Skeletal muscle cell (primary cell): ENCODE measurements at places on chromosomes 2 and 18.

DNA sequence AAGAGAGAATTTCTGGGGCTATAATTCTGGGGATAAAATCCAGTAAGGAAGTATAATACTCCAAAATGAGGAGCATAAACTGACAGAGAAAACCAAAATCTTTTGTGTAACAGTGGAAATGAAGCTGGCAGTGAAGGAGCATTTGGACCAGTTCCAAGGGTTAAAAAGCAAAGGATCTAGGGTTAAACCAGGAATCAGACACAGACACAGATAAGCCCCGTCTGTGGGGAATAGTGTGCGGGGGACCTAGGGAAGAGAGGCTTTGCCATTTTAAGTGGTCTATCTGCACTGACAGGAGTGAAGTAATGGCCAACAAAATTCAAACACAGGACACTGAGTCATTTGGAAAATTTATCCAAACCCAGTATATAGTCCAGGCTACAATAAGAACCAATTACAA is 23.4 kb downstream of the SAP130 start:
- no peak for DNase-seq

DNA sequence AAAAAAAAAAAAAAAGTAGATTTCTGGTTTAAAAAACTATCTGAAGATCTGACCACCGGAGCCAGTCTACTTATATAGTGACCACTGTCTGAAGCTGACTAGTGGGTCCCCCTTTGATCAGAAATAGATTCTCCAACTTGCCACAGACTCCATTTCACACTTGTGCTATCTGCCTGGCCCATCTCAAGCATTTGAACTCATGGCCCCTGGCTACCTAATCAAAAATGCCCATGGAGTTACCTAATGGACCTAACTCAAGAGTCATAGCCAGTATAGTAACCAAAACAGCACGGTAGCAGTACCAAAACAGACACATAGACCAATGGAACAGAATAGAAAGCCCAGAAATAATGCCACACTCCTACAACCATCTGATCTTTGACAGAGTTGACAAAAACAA is 17.0 kb upstream of the ATL2 start:
- DNase-seq: no peak

GRCh38 chr2:98606431-98606830 is 1.9 kb downstream of the COA5 start:
- DNase-seq: no peak

DNA sequence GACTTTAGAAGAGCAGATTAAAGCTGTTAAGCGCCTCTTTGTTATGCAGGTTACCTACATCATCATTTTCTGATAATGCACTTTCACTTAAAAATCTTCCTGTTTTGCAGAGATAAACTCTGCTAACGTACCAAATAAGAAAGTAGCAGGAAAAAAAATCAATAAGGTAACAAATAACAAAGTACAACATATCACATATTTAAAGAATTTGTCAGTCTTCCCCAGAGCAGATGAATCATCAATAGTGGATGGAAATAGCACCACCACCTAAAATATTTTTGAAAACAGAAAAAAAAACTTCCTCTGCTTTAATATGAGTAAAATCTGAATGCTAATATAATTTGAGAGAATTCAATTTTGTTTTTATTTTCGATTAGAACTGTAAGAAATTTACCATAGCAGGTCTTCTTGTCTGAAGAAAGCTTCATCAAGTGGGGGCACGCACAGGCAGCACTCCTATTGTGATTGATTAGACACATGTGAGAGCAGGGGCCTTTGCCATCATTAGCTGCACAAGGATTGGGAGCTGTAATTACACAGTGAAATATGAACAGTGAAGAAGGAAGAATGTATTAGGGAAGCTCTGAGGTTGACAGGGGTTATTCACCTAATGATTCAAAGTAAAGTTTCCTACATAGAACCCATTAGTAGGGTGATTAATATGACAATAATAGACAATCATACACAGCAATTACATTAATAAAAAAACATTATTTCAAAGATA is 1279.4 kb downstream of the LRP1B start:
- peak; percentile 1 for DNase-seq

GRCh38 chr2:39497082-39497801 is 60.2 kb upstream of the MAP4K3 start:
- no peak for DNase-seq

DNA sequence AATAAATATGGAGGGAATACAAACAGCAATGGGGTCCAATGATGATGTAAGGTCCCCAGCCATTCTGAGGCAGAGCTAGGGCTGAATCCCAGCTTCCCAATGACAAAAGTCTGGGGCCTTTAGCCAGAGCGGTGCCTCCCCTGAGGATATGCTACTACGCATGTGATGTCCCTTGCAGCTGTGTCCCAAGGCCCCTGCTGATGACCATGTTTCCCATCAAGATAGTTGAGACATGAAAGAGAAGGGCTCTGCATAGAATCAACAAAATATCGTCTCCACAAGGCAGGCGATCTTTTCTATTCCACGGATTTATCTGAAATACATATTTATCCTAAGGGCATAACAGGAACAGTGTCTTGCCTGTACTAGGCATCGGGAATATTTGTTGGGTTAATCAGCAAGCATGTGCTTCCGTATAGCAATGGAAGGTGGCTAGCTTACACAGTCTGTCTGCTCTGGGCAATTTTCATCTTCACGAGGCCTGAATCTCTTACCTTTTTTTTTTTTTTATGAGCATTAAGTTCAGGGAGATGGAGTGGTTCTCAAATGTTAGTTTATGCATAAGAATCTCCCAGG is 284.6 kb downstream of the CNTNAP5 start:
- DNase-seq: no peak

DNA sequence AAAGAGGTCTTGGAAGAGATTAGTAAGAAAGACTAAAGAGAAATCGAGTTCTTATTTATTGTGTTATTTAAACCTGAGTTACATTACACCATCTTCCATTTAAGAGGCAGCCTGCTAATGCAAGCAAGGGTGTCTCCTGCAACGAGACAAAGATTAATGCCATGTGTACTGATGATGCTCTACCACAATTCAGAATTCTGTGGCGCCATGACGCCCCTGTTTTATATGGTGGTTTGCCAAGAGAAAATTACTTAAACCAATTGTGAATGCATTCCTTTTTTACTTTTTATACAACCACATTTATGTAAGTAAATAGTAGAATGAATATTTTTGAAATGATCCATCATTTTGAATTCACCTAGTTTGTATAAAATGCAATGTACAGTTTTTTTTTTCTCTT is 356.1 kb upstream of the ZEB2 start:
- DNase-seq: no peak

DNA sequence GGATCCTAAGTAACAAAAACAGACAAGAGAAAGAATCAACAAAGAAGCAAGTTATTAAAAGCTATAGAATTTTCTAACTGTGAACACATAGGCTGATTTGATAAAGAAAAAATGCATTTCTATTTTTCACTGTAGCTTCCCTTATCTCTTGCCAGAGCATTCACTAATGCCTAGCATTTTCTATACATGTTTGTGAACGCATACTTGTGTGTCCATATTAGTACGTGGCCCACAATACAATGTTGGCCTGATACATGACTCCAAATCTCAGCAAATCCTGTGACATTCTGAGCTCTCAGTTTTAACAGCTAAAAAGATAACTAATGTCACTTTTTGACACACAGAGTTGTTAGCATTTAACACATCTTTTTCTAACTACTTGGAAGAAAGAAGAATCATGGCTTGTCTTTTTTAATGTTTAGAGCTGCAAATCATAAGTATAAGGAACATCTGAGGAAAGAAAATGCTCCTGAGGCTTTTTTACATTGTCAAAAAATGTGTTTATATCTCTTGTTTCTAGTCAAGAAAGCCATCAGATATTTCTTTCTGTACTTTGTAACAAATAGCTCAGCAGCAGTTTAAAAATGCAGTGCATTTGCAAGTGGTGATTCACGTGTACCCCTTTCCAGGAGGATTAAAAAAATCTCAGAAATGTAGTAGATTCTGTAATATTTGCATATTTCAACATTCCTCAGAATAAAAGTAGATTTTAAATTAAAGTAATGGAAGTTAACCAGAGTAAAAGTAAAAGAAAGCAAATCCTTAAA is 1646.8 kb upstream of the TMEFF2 start:
- peak; percentile 31 for DNase-seq
